Stimulated activated CD8-positive, alpha-beta memory T cell treated with anti-CD3 and anti-CD28 coated beads, Interleukin-4, amount 100 ng/mL, for 1 hour (primary cell): ENCODE measurements at places on chromosomes 13 and 19.
A peak's percentile ranks its signal among the peaks of the same experiment; 100 is the strongest.

DNA sequence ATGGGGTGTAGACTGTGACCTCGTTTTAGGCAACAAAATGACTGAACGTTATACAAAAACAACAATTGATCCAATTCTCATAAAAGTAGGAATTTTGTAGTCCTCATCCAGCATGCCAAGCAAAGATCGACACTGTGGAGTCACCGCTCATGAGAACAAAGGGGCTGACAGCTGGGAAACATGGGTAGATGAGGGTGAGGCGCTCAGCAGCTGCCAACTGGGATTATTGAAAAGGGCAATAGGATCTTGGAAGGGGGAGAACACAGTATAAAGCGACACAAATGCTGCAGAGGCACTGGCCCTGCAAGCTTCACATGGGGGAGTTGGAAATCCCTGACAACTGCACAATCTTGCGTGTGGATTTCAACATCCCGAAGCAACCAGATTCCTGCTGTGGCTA, 5.4 kb upstream of the ZNF765 start:
- DNase-seq, result no peak

DNA sequence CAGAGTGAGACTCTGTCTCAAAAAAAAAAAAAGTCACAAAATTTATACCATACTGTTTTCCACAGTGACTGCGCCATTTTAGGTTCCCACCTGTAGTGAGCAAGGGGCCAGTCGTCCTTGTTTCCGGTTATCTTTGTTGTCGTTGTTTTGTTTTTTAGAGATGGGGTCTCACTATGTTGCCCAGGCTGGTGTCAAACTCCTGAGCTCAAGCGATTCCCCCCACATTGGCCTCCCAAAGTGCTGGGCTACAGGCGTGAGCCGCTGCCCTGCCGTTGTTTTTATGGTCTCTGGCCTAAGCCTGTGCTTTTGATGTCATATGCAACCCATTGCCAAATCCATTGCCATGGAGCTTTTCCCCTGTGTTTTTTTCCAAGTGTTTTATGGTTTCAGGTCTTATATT, 3.3 kb downstream of the UPF3A start:
- DNase-seq, result no peak

DNA sequence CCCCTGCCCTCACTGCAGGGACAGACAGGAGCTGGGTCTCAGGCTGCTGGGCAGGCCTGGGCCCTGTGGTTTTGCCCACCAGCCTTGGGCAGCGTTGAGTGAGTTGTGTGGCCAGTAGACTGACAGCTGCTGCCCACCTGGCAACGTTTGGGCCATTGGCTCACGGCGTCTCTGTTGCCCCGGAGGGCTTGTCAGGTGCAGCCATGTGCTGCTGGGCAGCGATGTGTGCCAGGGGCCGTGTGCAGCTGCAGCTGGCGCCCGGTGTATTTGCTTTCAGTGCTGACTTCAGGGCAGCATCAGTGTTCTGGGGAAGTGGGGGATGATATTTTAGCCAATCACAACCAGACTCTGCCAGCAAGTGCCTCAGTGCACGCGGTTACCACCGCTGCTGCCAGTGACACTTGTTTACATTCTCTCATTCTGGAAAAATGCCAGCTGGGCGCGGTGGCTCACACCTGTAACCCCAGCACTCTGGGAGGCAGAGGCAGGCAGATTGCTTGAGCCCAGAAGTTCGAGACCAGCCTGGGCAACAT, 10.6 kb downstream of the FZR1 start:
- no peak for DNase-seq

GRCh38 chr13:59771272-59771671, 392.5 kb downstream of the DIAPH3 start:
- DNase-seq, result no peak

GRCh38 chr19:40534148-40534547, 42.5 kb upstream of the SHKBP1 start:
- DNase-seq, result no peak

GRCh38 chr19:55648585-55649267, 714 bp downstream of the CCDC106 start:
- no peak for DNase-seq

DNA sequence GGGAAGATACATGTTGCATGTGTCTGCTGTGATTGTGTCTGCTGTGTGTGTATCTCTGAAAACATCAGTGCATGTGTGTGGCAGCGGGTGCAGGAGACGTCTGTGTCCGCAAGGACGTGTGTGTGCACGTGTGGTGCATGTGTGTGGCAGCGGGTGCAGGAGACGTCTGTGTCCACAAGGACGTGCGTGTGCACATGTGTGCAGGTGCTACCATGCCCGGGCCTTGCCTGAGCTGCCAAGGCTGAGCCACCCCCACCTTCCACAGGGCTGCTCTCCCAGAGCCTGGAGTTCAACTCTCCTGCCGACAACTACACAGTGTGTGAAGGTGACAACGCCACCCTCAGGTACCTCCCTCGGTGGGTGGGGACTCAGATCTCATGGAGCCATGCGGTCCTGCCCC, 10.4 kb downstream of the IGLON5 start:
- DNase-seq, result no peak

- DNase-seq, result no peak
These were observed 181.4 kb downstream of the KLF5 start for GRCh38 chr13:73240193-73240592.

GRCh38 chr19:34310494-34310981, 54.5 kb upstream of the GPI start:
- no peak for DNase-seq

GRCh38 chr13:98880677-98881076, 97.2 kb downstream of the DOCK9 start:
- no peak for DNase-seq

- DNase-seq, result peak; percentile 44
These were observed 630 bp downstream of the RNF126 start for GRCh38 chr19:662207-662961.

GRCh38 chr13:109166804-109167203, 537.4 kb downstream of the MYO16 start:
- DNase-seq, result no peak

GRCh38 chr13:50073340-50073739, 58.1 kb downstream of the KCNRG start:
- no peak for DNase-seq

- peak; percentile 99 for DNase-seq
These were observed at the start of gene HNRNPL for GRCh38 chr19:38849860-38850435. Gene HNRNPL, minus strand, starts transcription at chr19:38849986. Its CDS starts 20 bp downstream, at chr19:38849966.

DNA sequence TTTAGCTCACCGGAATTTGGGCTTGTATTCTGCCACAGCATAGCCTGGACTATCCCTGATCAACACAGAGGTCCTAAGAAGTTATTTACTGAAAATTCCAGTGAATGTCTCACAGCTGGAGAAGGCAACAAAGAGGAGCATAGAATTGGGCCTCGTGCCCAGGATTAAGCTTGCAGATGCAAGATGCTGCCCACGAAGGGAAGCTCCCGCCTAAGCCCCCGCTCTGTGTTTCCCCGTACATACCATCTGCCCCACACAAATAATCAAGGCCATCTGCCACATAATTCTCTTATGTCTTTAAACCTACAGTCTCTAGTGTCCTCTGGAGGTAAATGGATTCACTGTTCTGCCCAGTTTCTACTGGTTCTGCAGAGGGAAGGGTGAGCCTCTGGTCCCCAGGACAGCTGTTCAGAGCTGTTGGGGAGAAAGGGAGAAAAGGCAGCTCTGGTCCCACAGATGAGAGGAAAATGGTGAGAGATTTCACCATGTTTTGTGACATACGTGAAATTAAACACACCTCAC, 7.4 kb upstream of the TPP2 start:
- DNase-seq, result no peak

DNA sequence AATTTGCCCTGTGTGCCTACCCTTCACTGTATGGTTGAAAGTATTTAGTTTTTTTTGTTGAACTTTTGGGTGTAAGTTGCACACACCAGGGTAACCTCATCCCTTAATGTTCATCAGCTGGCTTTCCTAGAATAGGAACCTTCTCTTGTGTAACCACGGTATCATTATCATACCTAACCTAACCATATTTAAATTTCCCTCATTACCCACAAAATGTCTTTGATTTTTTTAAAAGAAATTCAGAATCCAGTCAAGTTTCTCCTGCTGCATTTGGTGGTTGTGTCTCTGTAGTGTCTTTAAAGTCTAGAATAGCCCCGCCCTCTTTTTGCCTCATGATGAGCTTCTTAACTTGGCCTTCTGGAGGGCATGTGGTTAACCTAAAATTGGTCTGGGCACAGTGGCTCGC, 80.3 kb downstream of the RYR1 start:
- no peak for DNase-seq

DNA sequence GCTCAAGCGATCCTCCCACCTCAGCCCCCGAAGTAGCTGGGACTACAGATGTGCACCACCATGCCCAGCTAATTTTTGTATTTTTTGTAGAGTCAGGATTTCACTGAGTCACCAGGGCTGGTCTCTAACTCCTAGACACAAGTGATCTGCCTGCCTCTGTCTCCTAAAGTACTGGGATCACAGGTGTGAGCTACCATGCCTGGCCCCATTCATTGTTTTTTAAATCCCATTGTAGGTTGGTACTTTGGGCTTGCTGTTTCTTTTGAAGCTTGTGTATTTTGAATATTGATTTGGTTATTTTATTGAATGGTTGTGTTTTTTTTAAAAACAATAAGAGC, 26.7 kb downstream of the ZMYM2 start:
- no peak for DNase-seq

DNA sequence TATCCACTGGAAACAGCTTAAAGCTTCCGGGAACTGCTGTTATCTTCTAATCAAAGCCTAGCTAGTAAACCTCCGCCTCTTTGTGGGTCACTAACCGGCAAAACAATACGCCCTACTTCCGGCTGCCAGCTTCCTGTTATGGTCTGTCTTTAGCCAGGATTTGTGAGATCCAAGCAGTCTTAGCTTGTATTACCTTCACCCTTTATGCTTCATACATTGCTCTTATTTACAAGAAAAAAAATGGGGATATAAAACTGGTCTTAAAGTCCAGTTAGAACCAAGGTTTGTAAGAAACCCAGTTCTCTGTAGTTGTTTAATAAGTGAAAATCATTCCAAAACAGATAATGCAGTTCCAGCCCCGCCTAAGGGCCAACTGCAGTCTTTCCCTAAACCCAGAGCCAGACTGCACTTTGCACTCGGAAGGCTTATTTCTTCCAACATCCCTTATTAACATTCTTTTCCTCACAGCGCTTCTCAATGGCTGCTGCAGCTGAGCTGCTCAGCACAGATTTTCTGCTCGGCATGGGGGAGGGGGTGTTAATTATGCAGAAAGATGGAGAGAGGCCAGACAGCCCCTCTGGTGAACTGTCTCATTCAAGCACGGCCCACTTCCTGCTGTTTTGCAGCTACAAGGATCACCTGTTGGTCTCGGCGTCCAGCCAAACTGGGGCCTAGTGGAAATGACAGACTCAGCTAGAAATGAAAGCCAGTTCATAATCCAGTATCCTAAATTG, 368.4 kb downstream of the KLF12 start:
- peak; percentile 50 for DNase-seq

GRCh38 chr13:43770871-43771270, 15.9 kb downstream of the ENOX1 start:
- no peak for DNase-seq

DNA sequence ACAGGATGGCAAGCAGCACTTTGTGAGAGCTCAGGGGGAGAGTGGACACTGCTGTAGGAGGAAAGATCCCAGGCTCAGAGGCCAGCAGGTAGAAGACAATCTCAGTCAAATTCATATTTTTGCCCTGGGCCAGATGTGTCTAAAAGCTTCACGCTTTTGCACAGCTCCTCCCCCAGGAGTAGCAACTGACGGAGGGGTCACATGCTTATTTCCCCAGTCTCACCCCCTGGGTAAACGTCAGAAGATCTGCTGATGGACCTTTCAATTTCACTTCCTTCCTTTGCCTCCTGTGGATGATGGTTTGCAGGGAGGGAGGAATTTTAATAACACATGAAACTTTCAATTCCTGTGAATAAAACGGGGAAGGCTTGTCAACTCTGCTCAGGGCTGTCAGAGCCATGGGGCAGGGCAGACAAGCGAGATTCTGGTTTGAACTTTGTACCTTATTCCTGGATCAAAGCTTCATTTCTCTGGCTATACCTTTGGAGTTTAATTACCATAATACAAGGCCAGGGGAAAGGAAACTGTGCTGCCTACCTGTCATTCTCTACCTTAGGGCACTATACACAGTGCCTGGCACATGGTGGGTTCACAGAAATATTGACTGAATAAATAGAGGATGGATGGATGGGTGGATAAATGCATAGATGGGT, 41.0 kb downstream of the POU4F1 start:
- DNase-seq, result no peak

DNA sequence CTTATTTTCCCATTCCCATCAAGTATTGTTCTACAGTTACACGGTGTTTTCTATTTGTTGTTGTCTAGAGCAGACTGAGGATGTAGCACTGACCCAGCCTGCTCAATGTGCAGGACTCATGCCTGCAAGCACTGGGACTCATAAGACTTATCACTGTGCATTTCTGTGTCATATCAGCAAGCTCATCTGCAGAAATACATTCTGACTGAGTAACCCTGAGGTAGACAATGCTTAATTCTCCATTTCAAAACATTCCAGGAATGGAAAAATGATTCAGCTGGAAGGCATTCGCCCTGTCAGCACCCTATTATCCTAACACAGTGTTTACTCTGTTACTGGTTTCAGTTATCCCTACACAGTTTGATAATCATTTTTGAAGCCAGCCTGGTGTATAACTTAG, 2506.4 kb downstream of the PCDH9 start:
- DNase-seq, result no peak

DNA sequence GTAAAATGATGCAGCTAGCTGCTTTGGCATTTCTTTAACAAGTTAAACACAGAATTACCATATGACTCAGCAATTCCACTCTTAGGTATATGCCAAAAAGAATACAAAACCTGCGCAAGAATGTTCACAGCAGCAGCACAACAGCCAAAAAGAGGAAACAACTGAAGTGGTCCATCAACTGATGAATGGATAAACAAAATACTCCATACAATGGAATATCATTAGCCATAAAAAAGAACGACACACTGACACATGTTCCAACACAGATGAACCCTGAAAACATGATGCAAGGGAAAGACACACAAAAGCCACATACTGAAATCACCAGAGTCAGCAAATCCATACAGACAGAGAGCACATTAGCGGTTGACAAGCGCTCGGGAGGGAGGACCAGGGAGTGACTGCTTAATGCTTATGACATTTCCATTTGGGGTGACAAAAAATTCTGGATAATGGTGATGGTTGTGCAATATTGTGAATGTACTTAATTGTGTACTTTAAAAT, 3.0 kb downstream of the PCID2 start:
- no peak for DNase-seq

- no peak for DNase-seq
These were observed 484.0 kb downstream of the MYO16 start for GRCh38 chr13:109113427-109113826.

DNA sequence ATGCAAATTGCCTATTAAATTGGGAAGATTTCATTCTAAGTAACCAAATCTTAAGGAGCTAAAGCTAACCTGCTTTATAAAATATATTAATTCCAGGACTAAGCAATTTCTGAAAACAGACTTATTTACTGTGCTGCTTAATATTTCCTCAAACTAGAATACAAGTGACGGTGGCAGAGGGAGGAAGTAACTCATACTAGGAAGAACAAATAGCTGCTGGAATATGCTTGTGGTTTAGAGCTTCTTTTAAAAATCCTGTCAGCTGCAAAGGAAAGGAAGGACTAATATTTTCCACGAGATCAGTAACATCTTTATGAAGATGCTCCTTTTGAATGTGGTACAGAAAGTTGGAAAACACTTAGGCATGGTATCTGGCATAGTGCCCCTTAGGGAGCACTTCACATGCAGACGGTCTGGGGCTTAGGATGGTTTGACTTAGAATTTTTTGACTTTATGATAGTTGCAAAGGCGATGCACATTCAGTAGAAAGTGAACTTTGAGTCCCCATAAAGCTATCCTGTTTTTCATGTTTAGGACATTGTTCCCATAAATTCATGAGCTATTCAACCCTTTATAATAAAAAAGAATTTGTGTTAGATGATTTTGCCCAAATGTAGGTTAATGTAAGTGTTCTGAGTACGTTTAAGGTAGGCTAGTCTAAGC, 3.4 kb upstream of the HNRNPA1L2 start:
- DNase-seq, result no peak
